ENCODE measurements at places on chromosomes 5 and 9.

GRCh38 chr9:121557581-121558447 lies 58.2 kb upstream of the GGTA1 start:
- no peak for DNase-seq

- no peak for DNase-seq
Observed at GRCh38 chr5:32369032-32369431, 56.3 kb upstream of the MTMR12 start.

DNA sequence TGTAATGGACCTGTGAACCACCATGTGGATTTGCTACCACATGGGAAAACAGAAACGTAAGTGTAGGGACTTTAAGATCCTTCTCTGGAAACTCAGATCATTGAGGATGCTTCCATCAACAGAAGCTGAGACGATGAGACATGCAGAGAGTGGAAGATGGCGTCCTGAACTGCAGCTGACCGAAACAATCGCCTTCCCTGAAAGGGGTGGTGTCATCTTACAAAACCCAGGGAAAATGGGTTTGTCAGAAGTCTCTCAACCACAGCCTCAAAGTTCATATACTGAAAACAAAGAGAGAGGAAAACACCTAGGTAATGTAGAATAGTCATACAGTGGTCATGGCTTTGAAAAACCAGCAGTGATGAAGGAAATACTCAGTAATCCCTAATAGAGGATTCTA lies 6.6 kb upstream of the PTPN3 start:
- DNase-seq, result no peak

GRCh38 chr9:841371-842209 lies at the start of gene DMRT1:
DMRT1 (plus strand) TSS chr9:841697; CDS start chr9:841839, 142 bp downstream.
- DNase-seq, result no peak

GRCh38 chr5:107403228-107403953 lies 267.3 kb downstream of the EFNA5 start:
- DNase-seq, result no peak

DNA sequence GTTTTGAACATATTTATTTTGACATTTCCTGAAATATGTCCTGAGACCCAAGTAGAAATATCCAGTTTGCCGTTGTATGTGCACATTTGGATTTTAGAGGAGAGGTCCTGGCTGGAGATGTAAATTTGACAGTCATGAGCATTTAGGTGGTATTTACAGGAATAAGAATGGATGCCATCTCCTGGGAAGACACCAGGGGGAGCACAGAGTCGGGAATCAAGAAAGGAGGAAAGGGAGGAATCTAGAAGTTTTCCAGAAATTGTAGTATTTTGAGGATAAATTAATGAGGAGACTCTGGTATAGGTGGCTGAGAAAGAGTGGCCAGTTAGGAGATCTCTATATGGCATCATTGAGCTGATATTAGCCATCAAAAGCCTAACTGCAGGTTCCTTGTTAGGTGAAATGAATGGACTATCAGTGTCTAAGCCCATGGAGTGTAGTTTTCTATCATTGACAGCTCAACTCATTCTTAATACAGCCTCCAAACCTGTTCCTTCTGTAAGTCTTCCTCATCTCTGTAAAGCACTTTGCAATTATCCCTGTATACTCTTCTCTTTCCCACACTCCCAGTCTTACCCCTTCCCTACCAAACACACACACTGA lies 7.2 kb downstream of the GAPT start:
- DNase-seq, result no peak

DNA sequence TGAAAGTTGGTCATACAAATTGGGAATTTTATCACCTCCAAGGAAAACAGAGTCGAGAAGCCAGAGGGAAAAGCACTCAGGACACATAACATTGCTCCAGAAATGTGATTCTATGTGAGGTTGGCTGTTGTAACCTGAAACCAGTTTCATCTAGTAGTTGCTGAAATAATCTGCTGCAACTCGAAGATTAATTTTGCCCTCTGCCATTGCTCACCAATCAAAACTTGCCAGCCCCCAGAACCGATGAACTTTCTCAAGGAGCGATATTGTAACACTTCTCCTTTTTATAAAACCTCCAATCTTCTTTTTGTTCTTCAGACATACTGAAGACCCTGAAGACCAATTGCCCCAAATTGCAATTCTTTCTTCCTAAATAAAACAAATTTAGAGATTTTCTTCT lies 31.1 kb downstream of the C5orf58 start:
- DNase-seq, result no peak

GRCh38 chr9:19032406-19032805 lies 603 bp downstream of the SAXO1 start:
- no peak for DNase-seq

GRCh38 chr5:109690242-109690974 lies 681 bp downstream of the MAN2A1 start:
- DNase-seq, result peak; percentile 53

DNA sequence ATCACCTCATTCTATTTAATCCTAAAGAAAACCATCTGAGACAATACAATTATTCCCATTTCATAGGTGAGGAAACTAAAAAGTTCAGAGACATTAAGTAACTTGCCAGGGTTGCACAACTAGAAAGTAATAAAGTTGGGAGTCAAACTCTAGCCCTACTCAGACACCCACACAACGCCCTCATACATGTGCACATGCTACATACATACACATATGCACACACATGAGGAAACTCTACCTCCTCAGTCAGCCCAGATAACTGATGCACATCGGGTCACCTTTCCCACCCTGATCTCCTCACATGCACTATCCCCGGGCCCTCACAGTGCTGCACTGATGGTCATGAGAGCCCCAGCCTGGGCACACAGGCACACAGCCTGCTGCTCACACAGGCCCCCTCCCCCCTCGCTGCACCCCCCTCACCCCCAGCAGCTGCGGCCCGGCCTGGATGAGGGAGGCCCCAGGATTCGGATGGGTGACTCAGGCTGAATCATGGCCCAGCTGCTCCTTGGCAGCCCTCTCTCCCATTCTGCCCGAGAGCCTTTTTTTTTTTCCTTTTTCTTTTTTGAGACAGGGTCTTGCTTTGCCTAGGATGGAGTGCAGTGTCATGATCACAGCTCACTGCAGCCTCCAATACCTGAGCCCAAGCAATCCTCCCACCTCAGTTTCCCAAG lies 5.0 kb upstream of the GPRIN1 start:
- DNase-seq, result no peak

DNA sequence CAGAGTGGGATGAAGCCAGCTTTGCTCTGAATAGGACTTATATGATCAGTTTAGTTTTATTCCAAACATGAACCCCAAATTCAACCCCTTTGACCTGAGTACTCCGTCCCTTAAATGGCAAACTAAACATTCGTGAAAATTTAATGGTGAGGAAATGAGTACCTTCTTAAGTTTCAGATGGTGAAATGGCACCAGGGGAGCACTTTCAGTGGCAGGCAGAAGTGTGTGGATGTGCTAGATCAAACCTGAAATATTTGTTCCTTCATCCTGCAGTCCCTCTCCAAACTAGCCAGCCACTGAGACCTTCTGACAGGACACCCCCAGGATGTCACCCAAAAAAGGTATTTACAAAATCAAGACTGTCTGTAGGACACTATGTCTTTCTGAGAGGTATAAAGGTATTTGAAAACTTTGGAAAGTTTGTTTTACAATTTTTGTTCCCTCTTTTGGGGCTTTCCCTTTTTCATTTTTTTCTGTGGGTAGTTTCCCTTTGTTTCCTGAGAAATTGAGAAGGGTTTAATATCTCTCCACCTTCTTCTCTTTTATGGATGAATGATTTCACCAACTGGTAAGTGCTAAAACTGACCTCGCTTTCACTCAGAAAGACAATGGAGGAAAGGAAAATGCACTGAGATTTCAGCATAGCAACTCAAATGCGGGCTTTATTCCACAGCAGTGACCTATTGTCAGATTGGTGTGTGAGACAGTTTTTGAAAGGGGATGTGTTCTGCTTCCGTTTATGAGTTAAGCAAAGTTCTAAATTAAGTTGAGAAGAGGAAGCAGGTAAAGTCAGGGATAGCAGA lies 127.1 kb downstream of the TMC1 start:
- no peak for DNase-seq

DNA sequence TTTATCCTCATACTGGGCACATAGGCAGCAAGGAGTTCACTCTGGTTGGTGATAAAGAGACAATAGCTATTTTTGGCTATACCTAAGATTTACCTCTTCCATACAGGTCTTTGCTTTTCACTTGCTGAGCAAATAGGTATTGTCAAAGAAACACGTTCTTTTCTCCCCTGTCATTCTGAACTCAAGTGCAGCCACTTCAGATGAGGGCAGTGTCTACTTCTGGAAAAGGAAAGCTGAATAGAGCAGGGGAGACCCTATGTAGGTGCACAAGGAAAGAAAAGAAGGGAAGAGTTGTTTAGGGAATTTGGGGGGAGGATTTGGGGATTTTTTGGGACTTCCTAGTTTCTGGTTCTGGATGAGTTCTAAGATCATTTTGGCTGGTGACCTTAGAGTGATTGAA lies 109.6 kb downstream of the ATP10B start:
- no peak for DNase-seq

DNA sequence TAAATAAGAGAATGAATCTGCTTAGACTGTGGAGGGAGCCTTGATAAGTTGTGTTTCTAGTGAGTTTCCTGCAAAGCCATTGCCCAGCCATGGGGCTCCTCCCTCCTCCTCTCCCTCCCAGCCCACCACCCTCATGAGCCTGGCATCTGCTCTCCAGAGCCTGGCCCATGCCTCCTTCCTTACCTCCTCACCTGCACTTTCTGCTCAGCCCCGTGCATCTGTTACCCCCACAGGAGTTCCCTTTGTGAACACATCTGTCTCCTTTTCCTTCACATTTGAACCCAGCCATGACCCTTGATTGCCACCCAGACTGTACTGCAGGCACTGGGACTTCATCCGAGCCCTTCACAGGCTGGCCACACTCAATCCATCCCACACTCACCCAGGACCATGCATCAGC lies 395.6 kb downstream of the IRX2 start:
- DNase-seq, result no peak

DNA sequence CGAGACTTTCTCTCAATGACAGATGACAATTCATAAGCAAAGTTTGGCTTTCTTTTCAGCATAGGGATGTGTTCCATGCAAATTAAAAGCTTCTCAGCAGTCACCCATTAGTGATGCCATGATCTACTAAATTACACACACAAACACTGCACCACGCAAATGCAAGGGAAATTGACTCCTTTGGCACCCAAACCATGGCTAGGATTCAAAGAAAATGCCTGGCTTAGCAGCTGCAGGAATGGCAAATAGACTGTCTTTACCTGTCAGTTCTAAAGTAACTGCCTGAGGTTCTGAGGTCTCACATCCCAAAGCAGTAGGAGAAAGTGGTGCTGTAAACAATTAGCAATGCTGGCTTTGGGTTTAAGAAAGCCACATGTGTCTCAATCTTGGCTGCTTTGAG lies 108.6 kb upstream of the ATP10B start:
- DNase-seq, result no peak

GRCh38 chr9:33080534-33080933 lies 4.1 kb upstream of the SMU1 start:
- no peak for DNase-seq

- no peak for DNase-seq
Observed at GRCh38 chr9:112867275-112867991, 23.2 kb downstream of the SLC46A2 start.

- no peak for DNase-seq
Observed at GRCh38 chr5:50874306-50875001, 208.0 kb downstream of the PARP8 start.

- DNase-seq, result no peak
Observed at GRCh38 chr9:70902171-70902570, 219.2 kb downstream of the TRPM3 start.

- DNase-seq, result no peak
Observed at GRCh38 chr5:12242950-12243888, 339.0 kb upstream of the CTNND2 start.

All from anterior cingulate cortex (tissue), 58 donors.